ENCODE measurements at places on chromosomes 3 and 15. TPM values are rescaled to one million over a fixed set of nuclear protein-coding genes. Genes with fewer than 3 reads are reported as not detected.

The MME gene
- total RNA-seq: 77.8 TPM

The MAP1A gene
- total RNA-seq: 45.0 TPM

The IGF2BP2 gene
- total RNA-seq: 29.7 TPM

The SOX14 gene
- total RNA-seq: not detected

The MESP2 gene
- total RNA-seq: not detected

The BCL2A1 gene
- total RNA-seq: not detected

The FES gene
- 0.12 TPM for total RNA-seq

The IFRD2 gene
- total RNA-seq: 129 TPM

The CCDC54 gene
- total RNA-seq: not detected

The GANC gene
- total RNA-seq: 11.7 TPM

The SLC24A5 gene
- not detected for total RNA-seq

The NLGN1 gene
- 0.72 TPM for total RNA-seq

The TIMP4 gene
- 6.1 TPM for total RNA-seq

The SLC27A2 gene
- not detected for total RNA-seq

The CALML4 gene
- 5.2 TPM for total RNA-seq

The SNX33 gene
- 14.1 TPM for total RNA-seq

The ALDH1L1 gene
- total RNA-seq: 0.50 TPM

The NEK10 gene
- total RNA-seq: 8.4 TPM

The MKRN3 gene
- 11.1 TPM for total RNA-seq

The LIPH gene
- total RNA-seq: 0.52 TPM

The STRC gene
- not detected for total RNA-seq

The PLA1A gene
- total RNA-seq: not detected

The TNNC1 gene
- total RNA-seq: 36.6 TPM

The SEMA3F gene
- total RNA-seq: 3.5 TPM

The SSUH2 gene
- total RNA-seq: 0.10 TPM

The ALDH1A2 gene
- not detected for total RNA-seq

The CLDN1 gene
- total RNA-seq: 3.6 TPM

The PARP15 gene
- total RNA-seq: not detected
